Cardiac septum (tissue), 1 donor: ENCODE measurements at places on chromosomes 13 and 19. TPM values are rescaled to one million over a fixed set of nuclear protein-coding genes. Genes with fewer than 3 reads are reported as not detected.

CGB2 gene
- total RNA-seq = not detected

PTPRH gene
- total RNA-seq = 3.7 TPM

WDR88 gene
- not detected for total RNA-seq

NRTN gene
- 23.6 TPM for total RNA-seq

IFNL1 gene
- not detected for total RNA-seq

CEACAM20 gene
- total RNA-seq = not detected

GRCh38 chr19:17721111-17721628 is 1.9 kb downstream of the MAP1S start:
- no peak for DNase-seq

- DNase-seq = no peak
These were observed 10.6 kb downstream of the AKAP8 start for GRCh38 chr19:15368798-15369593.

- no peak for DNase-seq
These were observed 114.8 kb downstream of the LRCH1 start for GRCh38 chr13:46667687-46668281.

GRCh38 chr13:21326155-21327031 is 132.7 kb downstream of the ZDHHC20 start:
- no peak for DNase-seq

- DNase-seq = no peak
These were observed 351.2 kb upstream of the ARGLU1 start for GRCh38 chr13:106919133-106919532.

DNA sequence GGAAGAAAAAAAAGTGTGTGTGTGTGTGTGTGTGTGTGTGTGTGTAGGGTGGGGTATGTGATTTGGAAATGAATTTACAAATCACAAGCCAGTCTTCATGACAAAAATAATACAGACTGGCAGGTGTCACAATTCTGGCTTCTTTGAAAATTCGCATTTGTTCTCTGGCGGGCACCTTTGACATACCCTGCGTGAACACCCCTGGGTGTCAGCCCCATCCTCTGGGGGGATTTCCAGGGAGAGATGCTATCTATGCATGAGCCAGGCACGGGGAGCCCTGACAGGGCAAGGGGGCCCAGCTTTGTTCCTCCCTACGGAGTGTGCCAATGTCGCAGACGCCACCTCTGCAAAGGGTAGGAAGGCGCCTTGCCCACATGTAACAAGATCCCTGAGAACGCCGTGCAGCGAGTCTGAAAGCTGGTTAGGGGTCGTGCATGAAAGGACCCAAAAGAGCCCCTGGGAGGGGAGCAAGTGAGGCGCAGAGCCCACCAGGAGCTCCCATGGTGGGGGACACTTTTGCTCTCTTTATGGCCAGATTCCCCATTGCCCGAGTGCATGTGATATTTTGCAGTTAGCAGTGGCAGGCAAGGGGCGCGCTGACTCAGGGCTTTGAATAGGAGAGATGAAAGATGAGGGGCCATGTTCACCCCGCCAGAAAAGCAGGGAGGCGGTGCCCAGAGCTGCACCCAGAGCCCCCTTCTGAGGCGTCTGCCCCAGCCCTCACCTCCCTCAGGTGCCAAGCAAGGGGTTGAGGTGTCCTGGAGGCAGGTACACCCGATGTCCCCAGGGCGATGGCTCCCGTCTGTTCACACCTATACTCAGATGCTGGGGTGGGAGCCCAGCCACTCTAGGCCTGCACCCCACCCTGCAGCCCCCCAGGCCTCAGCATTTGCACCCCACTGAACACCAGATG is 45.3 kb downstream of the KLF2 start:
- no peak for DNase-seq
